Stimulated activated CD4-positive, alpha-beta T cell treated with anti-CD3 and anti-CD28 coated beads, Interleukin-2, amount 100 ng/mL, for 48 hours (primary cell): ENCODE measurements at places on chromosomes 2 and 18.

DNA sequence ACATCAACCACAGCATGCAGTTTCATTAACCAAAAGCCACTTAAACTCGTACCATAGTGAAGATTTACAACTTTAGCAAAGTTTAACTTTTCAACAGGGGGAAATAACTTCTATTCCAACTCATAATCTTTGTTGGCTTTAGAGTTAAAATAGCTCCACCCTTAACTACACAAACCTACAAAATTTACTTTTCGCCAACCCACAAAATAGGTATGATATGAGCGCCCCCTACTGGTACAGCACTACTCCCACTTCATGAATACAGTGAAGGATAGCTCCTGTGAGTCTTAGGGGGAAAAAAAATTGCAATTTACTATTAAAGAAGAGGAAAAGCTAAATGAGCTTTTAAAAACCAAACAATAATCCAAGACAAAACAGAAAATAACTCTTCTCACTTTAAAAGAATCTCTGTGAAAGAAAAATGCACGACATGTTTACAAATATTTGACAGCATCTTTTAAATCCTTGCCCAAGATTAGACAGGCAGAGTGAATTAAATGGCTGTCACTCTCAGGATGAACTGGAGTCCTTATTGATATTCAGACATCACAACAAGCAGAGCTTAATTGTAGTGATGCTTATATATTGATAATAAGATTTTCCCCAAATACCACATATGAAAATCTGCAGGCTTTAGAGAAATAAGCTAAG is 32.2 kb downstream of the TMEFF2 start:
- peak; percentile 72 for DNase-seq

DNA sequence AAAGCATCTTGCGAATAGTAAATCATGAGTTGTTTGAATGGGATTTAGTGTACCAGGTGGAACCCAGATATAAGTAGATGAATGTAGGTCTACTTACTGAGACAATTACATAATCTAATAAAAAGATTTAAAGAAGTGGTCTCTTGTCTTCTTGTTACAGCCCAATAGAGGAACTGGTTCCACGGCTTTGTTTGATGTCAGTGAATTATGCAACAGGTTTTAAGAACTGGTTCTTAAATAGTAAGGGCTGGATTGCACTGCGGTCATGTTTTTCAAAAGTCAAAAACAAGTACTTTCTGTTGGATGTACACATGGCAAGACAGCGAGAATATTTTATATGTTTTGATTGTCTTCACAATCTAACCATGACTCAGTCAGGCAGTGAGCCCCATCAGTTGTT is 15.4 kb upstream of the SLC9A2 start:
- no peak for DNase-seq

GRCh38 chr2:143313861-143314260 is 184.6 kb downstream of the ARHGAP15 start:
- DNase-seq = no peak

GRCh38 chr2:17272652-17273525 is 245.4 kb downstream of the RAD51AP2 start:
- no peak for DNase-seq

GRCh38 chr2:130341562-130342019 is 1.1 kb upstream of the IMP4 start:
- no peak for DNase-seq

DNA sequence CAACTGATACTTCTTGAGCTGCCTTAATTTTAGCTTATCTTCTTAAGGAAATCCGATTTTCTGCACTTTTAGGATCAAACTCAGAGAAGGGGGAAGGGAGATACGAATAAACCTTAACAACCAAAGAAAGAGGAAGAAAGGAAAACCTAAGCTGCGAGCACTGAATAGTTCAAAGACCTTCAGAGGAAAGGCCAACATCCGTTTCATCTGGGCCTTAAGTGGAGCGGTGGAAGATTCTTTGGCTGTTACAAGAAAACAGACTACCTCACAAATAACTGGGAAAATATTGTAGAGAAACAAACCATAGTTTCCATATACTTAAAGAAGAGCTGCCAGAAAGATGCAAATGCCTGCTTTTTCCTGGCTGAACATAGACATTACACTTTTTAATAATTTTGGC is 43.6 kb downstream of the VIT start:
- no peak for DNase-seq

GRCh38 chr2:120675460-120676130 is 60.1 kb upstream of the GLI2 start:
- DNase-seq = peak; percentile 54

GRCh38 chr2:237427769-237428506 is 14.0 kb upstream of the COL6A3 start:
- DNase-seq = peak; percentile 71

DNA sequence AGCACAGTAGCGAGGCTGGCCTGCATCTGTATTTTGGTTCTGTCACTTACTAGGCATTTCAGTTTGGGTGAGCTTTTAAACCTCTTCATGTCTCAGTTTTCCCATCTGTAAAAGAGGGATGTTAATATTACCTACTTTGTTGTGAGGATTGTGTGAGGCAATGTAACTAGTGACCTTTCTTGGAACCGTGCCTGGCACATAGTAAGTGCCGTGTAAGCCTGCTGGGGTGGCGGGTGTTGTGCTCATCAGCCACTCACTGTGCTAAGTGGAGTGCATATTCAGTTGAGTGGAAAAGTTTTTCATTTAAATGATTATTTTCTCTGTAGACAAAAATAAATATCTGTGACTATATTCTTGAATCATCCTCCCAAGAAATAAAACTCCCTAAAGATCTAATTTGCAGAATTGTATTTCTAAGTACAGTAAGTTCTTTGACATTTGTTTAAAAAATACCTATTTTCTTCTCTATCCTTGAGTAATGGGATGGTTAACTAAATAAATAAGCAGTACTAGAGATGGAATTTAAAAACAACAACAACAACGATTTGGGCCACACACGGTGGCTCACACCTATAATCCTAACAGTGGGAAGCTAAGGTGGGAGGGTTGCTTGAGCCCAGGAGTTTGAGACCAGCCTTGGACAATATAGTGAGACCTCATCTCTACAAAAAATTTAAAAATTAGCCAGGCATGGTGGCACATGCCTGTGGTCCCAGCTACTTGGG is 56.7 kb downstream of the MALT1 start:
- no peak for DNase-seq

DNA sequence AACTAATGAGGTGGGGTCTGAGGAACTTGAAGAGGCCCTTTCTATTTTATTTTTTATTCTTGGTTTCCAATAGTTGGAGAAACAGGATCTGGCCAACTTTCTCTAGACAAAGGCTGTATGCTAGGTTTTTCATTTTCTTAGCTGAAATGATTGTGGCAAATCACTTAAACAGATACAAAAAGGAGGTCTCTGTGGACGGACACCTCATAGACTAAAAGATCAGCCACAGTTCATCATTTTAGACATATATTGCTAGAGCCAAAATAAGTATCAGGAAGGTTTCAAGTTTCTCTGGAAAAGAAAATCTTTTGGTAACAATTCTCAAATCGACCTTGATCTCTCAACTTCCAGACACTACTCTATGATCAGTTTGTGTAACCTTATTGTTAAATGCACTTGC is 224.5 kb upstream of the REV1 start:
- DNase-seq = no peak

- DNase-seq = no peak
These were observed 304.1 kb upstream of the ERBB4 start for GRCh38 chr2:212842544-212843185.

DNA sequence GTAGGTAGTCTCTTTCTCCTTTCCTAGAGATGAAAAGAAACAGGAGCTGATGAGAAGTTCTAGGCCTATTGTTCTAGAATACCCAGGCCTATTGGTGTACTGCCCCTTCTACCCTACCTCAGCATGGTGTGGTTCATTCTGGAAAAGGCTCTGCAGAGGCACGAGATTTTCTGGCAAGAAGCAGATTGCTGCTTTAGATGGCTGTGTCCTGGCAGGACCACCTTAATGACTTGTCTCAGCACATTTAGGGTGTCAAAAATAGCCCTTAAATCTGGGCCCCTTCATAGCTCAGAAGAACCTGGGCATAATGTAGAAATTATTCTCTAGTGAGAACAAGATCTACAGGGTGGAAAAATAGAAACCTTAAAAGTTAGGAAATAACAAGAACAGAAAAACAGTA is 87.9 kb downstream of the BCL2L11 start:
- no peak for DNase-seq

GRCh38 chr2:134919341-134920210 is 954 bp downstream of the CCNT2 start:
- peak; percentile 41 for DNase-seq

DNA sequence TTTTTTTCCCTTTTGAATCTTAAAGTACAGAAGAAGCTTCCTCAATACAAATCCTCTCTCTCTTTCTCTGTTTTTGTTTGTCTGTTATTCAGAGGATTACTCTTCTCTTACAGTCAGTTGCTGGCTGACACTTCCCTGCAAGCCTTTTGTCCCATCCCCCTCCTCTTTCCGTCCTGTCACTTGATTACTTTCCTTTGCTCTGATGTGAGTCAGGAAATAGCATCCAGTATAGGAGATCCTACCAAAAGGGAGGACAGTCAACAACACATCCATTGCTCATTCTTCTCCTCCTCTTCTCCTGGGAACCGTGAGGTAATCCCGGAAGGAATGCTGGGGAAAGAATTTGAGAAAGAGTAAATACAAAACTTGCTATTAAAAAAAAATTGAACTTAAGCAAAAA is 79.3 kb upstream of the SCN7A start:
- DNase-seq = no peak

DNA sequence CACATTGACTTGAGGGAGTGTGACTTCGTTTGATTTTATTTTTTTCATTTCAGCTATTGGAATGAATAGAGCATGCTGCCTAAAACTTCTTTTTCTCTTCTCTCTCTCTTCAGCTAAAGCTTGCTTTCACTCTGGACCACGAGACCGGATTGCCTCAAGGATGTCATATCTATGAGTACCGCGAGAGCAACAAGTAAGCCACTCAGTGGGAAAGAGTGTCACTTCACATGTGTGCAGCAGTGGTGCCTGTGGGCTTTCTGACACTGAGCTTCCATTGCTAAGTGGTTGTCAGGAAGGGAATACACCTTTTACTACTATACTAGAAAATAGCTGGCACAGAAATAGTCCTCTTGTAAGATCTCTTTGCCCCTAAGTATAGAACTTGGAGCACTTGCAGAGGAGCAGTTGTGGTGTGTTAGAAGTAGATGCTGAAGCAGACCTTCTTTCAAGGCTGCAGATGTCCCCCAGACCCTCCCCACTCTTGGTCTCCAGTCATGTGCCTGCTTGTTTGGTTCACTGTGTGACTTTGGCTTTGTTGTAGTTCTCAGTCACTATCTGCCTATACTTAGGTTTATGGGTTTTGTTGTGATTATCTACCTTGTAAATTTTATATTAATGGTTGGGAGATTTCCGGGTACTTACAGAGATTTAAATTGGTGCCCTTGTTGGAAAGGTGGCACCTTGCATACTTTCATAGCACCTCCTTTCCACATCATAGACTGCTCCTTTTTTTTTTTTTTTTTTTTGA is 78.5 kb upstream of the ALPP start:
- DNase-seq = no peak

DNA sequence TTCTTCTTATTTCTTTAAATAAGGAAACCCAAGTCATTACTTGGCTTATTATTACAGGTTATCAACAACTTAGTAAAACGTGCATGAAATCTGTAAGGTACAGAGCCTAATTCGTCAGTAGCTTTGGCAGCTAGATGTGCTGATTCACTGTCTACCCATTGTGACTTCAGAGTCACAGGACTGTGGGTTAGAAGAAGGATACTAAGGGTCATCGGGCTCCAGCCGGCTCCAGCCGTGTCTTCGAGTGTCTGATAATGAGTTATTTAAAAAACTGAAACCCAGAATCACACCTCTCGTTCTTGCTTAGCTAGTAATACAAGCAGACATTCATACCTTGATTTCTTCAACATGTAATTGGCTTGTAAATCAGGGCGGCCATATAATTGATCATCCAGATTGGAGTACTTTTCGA is 170.5 kb downstream of the FMNL2 start:
- no peak for DNase-seq

DNA sequence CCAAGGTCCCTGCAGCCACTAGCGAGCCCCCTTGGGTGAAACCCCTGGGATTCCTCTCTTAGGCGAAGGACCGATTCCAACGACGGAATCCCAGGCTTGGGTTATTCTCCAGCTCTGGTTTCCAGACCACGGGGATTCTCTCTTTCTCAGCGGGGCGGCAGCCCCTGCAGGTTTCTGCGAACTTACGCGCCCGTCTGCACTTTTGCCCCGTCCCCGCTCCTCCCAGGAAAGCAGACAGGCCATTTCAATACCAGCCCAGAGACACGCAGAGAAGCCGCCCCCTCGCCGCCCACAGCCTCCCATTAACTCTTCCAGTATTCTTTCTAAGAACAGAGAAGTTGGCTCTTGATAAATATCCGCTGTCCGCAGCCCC is 1.2 kb downstream of the CBLN2 start:
- DNase-seq = no peak

- DNase-seq = no peak
These were observed 13.0 kb upstream of the ALLC start for GRCh38 chr2:3644891-3645605.

DNA sequence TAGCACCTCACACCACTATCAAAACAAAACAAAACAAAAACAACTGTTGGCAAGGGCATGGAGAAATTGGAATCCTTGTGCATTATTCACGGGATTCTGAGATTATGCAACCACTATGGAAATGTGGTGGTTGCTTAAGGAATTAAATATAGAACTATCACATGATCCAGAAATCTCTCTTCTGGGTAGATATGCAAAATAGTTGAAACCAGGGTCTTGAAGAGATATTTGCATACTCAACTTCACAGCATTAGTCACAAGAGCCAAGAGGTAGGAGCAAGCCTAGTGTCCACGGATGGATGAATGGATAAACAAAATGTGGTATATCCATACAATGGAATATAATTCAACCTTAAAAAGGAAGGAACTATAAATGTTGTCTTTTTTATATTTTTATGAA is 7.0 kb downstream of the TMEM131 start:
- DNase-seq = no peak

DNA sequence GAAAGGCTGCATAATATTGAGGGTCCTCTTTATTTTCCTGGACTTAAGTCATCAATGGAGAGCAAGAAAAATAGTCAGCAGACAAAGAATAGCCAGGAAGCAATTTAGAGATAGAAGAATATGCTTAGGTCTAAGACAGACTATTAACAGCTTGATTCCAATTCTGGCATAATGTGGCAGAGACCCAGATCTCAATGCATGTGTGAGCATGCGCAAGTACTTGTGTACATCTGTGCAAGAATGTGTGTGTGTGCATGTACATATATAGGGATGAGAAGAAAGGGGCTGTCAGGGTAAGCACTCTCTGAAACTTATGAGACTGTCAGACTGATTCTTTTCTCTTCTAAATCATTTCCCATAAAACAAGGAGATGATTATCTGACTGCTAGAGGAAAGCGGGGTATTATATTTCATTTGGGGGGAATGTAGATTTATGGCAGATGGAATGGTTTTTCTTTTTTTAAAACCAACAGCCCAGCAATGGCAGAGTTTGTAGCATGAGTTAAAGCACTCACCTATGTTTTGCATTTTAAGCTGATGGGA is 381.3 kb upstream of the SPRED2 start:
- DNase-seq = no peak

DNA sequence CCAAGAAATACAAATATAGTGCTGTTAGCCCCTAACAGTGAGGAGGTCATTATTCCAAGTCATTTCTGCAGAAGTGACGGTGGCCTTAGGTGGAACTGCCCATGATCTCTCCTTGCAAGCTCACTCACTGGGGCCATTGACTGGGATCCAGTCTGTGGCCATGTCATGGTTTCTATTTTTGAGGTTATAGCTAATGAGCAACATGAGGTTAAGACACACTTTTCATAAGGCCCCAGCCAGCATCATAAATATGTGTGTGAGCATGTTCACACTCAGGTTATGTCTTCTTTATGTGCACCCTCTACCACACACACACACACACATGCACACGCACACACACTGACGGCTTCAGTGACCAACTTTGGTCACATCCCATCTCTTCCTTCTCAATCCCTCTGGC is 484 bp downstream of the AFF3 start:
- no peak for DNase-seq
